Stimulated activated CD4-positive, alpha-beta T cell treated with anti-CD3 and anti-CD28 coated beads, Interleukin-2, amount 100 ng/mL, for 48 hours (primary cell): ENCODE measurements at places on chromosomes 5 and 9.

DNA sequence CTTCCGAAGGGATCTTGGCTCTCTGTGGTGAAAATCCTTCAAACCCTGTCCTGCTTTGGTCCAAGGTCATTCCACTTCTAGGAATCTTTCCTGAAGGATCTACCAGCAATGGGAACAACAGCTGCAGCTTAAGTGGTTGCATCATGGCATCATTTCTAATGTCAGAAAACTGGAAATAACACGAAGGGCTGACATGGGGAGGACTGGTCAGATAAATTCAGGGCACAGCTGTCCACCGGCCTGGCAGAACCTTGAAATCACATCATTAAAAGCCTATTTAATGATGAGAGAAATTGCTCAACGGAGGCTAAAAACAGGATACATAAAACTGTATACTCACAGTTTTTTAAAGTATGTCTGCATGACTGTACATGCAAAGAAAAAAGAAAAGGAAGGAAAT, 28.3 kb downstream of the OLFML2A start:
- DNase-seq, result no peak

DNA sequence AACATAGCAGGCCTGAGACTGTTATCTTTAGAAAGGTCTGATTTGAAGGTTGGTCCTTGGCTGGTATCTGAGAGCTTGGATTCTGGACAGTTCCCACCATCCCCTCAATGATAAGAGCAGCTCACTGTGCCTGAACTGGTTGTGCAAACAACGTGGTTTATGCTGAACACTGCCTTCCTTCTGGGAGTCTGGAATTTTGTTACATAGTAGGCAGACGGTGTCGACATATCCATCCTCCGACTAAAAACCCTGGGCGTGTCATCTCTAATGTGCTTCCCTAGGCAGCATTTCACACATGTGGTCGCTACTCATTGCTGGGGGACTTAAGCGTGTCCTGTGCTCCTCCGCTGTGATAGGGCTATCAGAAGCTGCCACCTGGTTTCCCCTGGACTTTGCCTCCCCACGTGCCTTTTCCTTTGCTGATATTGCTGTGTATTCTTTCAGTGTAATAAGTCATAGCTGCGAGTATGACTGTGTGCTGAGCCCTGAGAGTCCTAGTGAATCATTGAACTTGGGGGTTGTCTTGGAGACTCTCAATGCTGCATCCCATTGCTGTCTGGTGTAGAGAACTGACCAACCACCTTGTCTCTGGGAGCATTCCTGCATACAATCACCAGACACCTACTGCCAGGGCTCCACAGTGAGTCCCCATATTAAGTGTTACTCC, 119.1 kb upstream of the TBC1D2 start:
- DNase-seq, result no peak

GRCh38 chr5:119322948-119323537, 32.8 kb upstream of the TNFAIP8 start:
- no peak for DNase-seq

DNA sequence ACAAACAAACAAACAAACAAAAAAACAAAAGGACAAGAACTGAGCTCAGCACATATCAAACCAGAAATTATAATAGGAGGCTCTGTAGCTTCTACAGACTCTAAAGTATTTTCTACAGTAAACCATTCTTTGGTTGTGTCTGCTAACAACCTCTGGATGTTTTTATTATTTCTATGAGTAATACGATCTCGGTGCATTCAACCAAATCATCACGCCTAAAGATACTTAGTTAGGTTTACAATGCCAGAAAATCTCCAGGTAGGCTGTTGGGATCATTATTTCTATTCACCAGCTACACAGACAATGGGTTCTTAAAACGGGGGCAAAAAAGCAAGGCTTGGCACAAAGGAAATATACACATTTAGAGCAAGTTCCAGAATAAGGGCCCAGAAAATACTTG, 41.6 kb upstream of the ALDOB start:
- DNase-seq, result no peak

- peak; percentile 37 for DNase-seq
Observed at GRCh38 chr9:124285903-124286291, 28.1 kb downstream of the NEK6 start.

DNA sequence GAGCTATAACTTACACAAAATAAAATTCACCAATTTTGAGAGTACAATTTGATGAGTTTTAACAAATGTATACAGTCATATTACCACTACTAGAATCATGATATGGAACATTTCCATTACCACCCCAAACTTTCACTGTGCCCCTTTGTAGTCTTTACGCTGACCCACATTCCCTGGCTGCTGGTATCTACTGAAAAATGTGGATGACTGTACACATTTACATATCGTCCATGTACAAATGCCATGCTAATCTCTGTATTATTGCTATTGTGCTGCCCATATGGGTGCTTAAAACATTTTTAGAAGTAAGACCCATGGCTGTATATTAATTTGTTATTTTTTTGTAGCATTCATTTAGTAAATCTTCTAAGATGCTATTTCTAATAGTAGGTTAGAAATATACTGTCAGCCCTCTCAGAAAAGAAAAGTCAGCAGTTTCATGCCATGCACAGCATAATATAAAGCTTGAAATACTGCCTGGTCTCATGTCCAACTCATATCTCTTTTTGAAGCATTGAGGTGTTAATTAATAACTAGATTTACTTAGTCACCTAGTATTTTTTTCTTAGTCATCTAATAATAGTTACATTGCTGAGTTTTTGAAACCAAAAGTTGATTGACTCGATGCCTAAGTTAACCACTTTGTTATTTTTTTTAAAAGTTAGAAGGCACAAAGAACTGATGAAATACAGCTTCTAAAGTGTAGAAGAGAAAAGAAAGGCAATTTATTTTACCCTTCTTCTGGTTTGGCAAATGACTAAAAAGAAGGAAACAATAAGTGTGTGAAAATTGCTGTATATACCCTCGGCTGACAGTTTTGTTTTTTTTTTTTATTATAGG, 188.3 kb upstream of the MEF2C start:
- DNase-seq, result no peak

GRCh38 chr9:86491468-86492266, 137.5 kb upstream of the TUT7 start:
- DNase-seq, result no peak

DNA sequence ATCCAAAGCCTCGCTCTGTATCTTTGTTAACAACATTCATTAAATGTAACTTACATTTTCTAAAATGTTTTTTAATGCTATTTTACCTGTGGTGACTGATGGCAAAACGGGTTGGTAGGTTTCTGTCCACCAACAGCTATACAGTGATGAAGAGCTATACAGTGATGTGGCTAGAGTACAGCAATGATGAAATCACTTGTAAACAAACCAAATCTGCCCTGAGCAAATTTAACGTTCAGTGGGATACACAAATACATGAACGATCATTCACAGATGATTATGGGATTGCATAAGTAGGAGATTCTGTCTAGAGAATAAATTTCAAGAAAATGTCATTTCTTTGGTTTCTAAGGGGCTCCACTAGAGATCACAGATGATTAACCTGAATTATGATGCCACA, 132.7 kb downstream of the MPDZ start:
- no peak for DNase-seq

DNA sequence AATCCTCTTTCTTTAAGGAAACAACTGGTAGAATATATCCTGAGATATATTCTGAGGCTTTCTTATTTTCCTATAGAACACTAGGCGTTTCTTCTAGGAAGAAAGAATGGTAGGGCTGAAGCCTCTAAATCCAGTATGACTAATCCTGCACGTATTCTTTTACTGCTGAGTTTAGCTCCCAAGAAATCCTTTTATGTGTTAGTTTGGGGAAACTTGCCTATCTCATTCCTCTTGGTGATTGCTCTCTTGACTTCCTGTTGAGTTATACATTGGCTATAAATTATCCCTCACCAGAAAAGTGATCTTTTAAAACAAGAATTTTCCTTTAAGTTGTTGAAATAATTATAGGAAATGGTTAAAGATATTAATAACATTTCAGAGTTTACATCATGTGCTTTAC, 422.9 kb downstream of the TMEM161B start:
- DNase-seq, result no peak

DNA sequence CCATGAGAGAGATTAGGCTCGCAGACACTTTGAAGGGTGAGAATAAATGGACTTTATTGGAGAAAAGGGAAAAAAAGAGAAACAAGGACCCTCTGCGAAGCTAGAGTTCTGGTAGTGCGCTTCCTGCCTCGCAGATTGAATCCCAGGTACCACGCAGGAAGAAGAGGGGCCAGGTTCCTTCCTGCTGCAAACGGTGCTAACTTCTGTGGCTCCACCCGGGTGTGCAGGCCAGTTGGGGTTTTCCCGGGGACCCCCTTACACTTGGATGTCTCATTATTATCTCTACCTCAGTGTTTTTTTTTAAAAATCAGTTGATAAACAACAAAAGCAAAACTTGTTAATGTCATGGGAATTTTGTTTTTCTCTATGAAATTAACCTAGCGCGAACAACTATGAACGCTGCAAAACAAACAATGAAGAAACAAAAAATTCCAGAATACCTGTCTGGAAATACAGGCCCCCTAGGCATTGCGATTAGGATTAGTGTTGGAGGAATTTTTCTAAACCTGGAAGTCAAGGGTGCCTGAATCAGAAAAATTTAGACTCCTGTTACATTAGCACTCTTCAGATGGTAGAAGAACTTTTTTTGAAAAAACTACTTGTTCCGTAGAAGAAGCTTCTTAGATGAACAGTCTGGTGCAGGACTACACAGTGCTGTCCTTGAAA, 414.5 kb downstream of the MAN2A1 start:
- DNase-seq, result no peak

DNA sequence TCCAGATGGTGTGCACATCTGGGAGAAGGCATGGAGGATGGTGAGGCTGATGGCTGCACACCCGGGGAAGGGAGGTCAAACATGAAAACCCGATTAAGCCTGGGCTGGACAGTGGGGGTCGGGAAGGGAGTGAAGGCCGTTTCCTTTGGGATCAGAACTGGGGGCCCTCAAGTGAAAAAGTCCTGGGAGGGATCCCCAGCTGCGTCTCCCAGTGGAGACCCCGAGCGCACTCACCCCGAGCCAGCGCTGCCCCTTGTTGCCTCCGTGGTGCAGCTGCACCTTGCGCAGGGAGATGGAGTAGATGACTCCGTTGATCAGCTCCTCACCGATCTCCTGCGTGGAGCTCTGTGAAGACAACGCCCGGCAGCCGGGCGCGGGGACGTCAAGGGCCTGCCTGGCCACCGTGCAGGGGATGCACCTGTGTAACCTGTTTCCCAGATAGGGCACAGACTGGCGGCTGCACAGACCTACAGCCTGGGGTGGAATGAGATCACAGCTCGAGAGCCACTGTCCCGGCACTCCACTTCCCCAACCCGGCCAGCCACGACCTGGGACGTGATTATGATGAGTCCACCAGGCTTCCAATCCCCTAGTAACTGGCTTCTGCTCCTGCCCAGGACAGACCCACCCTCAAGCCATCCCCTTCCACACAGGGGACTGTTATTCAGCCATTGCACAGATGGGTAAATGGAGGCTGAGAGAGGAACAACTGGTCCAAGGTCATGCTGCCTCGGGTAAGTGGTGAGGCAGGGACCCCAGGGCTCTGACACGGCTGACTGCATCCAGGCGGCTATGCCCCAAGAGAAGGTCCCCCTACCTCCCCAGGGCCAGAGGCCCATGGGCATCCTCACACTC, 9.0 kb downstream of the RALGDS start:
- DNase-seq, result no peak

GRCh38 chr9:126860077-126860756, at the start of gene ZBTB34:
ZBTB34 (plus strand) TSS chr9:126860639; CDS start chr9:126879400, 18,761 bp downstream.
- DNase-seq, result peak; percentile 70
